ENCODE measurements at places on chromosomes 2 and 18.

GRCh38 chr2:85537600-85538506, 1.1 kb upstream of the MAT2A start:
- peak; percentile 26 for DNase-seq

DNA sequence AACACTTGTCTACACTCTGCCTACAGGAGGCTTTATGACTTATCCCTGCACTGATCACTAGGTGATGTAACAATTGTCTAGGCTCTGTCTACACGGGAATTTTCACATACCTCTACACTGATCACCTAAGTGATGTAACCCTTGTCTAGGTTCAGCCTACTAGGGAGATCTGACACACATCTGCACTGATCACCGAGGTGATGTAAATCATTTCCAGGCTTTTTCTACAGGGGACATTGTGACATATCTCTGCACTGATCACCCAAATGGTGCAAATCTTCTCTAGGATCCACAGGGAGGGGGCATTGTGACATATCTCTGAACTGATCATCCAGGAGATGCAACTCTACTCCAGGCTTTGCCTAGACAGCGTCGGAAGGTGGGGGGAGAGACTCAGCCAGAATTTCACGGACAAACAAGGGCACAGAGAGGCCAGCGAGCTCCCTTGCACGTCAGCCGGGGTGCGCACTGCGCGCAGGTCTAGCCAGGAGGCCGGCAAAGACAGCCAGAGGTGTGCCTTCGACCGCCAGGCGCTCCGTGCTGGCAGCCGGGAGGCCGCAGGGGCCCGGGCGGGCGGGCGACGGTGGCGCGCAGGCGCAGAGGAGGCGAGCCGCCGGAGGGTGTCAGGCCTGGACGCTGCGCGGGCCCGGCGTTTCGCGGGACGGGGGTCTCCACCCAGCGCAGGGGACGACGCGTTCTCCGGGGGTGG, 46.9 kb upstream of the USP14 start:
- peak; percentile 44 for DNase-seq

- no peak for DNase-seq
Measured at GRCh38 chr2:63463142-63463541, 125.1 kb downstream of the WDPCP start.

DNA sequence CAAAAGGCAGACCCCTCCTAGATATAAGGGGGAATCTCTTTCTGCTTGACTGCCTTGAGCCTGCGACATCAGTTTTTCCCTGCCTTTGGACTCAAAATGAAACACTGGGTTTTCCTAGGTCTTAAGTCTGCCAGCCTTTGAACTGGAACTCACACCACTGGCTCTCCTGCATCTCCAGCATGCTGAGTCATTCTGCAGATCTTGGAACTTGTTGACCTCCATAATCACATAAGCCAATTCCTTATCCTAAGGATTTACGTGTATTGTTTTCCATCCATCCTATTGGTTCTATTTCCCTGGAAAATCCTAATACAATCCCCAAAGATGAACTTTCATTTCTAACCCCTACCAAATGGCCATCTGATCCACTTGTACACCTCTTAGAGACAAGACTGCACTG, 88.0 kb downstream of the AFF3 start:
- no peak for DNase-seq

DNA sequence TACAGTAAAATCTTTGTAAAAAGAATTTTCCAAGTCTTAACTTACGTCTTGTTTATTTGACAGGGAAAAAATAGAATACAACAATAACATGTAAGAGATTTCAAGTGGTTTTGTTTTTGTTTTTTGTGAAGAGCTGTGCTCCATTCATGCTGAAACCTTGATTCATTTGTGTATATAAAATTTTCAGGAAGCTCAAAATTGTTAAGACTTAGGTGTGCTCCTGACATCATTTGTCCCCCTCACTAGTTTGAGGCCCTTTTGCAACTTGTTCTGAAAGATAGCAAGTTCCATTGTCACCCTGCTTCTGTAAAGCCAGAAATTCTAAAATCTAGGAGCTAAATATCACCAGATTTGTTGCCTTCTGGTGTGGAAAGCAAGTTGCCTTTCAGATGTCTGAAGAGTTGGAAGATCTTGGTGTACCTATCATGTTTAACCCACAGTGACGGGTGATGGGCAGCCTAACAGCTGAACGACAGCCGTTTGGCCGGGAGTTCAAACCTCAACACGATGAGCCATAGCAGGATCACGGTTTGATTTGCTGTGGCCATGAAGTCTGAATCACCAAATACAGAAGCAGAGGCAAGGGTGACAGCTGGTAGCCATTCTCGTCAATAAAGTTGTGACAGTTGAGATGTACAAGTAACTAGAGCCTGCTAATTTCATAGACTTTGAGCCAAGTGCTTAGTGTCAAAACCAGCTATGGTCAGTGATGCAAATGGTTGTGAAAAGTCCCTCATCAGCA, 205.5 kb upstream of the SP5 start:
- DNase-seq = no peak

- no peak for DNase-seq
Measured at GRCh38 chr2:201707753-201708152, 9.3 kb upstream of the MPP4 start.

DNA sequence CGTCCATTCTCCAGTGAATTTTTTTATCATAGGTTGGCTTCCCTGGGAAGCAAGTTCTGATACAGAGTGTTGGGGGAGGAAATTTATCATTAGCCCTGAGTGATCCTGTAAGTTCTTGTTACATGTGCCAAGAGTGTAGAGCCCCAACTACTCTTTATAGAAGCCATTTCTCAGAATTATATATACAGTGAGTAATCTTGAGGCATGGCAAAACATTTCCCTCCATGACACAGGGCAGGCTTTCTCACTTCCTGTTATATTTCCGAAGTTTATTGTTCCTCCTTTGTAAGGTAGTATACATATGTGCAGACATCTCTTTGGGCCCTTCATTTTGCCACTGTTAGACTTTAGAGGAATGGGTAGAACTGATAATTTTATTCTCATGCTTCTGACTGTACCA, 484.7 kb upstream of the NRXN1 start:
- no peak for DNase-seq

GRCh38 chr2:195456771-195457170, 200.3 kb upstream of the SLC39A10 start:
- no peak for DNase-seq

DNA sequence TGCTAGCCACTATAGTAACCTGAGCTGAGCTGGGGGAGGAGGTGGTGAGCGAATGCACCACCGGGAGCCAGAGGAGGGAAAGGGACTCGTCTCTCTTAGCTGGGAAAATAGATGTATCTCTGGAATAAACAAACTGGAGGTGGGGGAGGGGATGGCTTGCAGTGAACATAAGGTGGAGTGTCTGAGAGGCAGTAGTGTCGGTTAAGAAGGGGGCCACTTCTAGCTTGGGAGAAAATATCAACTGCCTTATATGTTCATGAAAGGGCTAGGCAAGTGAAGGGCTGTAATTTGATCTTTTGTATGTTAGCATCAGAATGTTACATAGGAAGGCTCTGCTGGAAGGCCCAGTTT, 2.2 kb downstream of the SETBP1 start:
- no peak for DNase-seq

DNA sequence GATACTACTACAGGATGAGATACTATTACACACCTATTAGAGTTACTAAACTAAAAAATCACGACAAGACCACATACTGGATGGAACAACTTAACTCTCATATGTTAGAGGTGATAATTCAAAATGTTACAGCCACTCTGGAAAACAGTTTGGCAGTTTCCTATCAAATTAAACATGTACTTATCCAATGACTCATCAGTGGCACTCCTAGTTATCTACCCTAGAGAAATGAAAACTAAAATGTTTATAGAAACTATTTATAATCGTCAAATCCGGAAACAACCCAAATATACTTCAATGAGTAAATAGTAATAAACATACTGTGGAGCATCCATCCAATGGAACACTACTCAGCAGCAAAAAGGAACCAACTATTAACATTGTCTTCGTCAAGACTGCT, 137.0 kb upstream of the RBBP8 start:
- DNase-seq = no peak

DNA sequence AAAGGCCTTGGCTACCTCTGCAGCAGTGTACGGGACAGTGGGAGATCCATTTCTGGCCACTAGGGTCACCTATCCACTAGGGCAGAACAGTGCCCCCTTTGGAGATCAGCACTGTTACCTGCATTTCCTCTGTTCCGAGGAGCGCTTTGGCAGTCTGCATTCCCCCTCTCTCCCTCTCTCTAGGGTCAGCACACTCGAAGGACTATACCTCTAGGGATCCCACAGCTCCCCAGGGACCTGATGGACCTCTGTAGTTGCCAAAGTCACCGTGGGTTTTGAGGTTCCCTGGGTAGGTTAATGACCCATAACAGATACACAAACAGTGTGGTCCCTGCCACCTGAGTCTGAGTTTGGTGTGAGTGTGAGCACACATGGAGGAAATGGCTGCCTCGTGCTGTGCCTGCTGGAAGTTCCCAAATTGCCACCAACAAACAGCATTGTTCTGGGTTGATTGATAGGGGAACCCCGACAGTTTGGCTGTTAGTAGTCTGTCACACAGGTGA, 99.8 kb upstream of the VWC2L start:
- no peak for DNase-seq

DNA sequence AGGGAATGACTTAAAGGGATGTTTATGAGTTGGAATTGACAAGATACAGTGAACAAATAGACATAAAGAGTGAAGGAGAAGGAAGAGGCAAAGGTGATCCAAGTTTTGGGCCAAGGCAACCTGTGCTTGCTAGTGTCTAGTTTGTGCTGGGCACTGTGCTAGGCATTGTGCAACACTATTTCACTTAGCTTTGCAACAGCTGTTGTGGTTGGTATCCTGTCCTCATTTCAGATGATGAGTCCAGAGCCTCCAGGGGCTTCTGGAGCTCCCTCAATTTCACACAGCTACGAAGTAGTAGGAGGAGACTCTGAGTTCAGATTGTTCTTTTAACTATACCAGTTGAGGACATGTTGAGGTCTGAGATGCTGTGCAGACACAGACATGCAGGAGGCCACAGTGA, 18.1 kb upstream of the LOXHD1 start:
- no peak for DNase-seq

DNA sequence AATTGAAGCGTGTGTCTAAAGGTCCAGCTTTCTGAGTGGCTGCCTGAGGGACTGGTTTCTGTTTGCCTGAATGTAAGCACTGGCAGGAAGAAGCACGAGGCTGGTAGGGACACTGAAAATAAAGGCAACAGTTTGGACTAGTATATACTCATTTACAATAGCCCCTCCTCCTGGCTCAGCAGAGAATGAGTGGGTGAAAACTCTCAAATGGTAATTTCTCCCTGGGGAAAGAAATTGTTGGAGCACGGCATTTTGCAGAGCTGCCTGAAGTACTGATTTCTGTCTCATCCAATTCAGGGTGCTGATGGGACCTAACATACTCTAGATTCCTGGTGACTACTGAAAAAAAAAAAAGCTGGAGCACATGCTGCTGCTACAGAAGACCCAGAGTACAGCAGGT, 17.3 kb upstream of the SPP2 start:
- no peak for DNase-seq

GRCh38 chr18:23377669-23378301, 75.3 kb upstream of the RIOK3 start:
- no peak for DNase-seq

GRCh38 chr2:74525717-74526648, at the start of gene DQX1:
DQX1 (minus strand) TSS chr2:74526231; CDS start chr2:74525729, 502 bp downstream.
- no peak for DNase-seq

GRCh38 chr2:100043891-100044255, 98.5 kb downstream of the AFF3 start:
- no peak for DNase-seq

GRCh38 chr2:30492619-30493018, 45.6 kb downstream of the LCLAT1 start:
- no peak for DNase-seq

DNA sequence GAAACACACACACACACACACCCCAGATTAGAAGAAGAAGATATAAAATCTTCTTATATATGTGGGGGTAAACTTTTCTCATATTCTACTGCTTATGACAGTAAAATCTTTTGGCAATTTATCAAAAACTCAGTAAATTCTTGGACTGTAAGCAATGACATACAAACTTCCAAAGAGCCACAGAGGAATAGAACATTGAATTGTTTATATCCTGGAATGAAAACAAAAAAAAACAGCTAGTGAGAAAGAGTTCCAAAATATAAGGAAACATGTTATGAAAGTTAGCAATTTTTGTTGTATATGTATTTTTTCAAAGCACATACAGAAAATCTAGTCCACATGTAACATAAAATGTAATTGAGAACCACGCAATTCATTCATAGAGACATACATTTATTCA, 764.9 kb downstream of the DSC3 start:
- DNase-seq = no peak

DNA sequence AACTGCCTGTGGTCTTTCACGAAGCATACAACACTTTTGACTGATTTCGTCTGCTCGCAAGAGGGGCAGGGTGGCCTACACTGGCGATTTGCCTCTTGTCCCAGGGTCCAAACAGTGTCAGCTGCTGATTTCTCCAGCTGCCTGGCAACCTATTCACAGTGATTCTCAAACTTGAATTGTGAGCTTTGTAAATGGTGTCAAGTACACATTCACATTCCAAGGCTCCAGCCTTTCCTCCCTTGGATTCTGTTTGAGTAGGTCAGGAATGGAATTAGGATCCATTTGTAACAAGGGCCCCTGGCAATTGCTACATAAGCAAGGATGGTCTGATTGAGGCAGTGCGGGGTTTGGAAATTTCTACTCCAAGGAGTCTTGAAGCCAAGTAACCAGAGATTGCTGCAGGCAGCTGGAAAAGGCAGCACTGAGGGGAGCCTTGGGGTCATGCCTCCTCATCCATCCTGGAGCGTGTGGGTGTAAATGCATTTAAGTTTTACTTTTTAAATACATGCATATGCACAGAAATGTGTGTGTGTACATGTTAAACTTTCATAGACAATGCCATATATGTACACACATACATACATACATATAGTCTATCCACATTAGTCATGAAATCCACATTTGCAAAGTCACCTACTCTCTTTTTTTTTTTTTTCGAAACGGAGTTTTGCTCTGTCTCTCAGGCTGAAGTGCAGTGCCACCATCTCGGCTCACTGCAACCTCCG, 86.8 kb upstream of the UXS1 start:
- DNase-seq = no peak

DNA sequence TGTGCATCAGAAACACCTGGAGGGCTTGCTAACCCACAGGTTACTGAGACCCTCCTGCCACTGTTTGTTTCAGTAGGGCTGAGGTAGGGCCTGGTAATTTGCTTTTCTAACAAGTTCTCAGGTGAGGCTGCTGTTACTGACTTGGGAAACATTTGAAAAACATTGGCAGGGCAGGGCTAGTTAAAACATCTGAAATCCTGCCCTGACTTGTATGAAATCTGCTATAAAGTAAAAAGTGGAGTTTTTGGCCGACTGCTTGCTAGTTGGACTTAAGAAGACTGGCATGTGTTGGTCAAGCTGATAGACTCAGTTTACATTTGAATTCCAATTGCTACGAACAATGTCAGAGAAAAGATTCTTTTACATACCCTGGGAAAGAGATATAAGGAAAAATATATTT, 111.6 kb upstream of the DLX2 start:
- DNase-seq = no peak

DNA sequence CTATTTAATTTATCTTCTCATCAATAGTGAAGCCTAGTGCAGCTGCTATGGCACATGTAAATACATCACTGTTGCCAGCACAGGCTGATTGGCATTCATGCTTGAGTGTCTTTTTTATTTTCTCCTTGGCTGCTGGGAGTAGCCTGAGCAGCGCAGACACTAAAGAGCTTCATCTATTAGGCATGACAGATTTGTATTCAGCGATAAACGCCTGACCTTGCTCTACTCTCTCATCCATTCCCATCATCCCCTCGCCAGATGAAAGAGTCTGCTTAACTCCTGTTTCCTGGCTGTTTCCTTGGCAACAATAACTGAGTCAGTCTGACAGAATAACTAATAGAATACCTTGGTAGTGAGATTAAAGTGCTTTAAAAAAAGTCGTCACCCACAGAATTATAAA, 753.6 kb downstream of the DCC start:
- DNase-seq = no peak

Measured in activated CD4-positive, alpha-beta T cell treated with anti-CD3 and anti-CD28 coated beads, Interleukin-2, amount 50 U/mL, for 24 hours (primary cell).